Hindlimb muscle (tissue), 1 donor: ENCODE measurements at places on chromosomes 7 and 10. TPM values are rescaled to one million over a fixed set of nuclear protein-coding genes. Genes with fewer than 3 reads are reported as not detected.

DNA sequence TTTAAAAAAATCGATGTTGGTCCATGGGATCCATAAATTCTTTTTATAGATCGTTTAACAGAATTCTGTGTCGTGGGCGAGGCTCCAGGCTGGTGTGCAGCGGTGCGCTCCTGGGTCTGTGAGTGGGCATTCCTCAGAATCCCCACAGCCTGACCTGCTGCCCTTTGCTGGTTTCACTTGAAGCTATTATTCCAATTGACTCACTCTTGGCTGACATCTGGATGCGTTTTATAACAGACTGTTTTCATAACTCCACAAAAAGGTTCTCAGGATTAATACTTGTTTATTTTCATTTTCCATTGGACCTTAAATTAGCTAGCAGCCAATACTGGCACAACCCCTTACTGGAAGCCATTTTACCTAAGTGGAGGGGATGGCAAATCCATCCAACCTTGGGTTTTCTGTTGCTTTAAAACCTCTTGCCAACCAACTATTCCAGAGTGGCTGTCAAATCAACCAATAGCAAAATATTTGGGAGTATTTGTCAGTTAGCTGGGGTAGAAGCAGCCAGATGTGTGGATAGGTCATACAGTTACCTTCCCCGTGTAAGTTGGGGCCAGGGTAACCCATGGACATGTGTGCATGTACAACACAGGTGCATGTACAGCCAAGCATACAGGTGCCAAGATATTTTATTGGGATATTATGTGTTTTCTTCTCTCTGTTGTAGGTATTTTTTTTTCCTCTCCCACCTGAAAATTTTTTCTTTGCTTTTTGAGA is 160.7 kb upstream of the ZNF32 start:
- no peak for DNase-seq

The TRIM56 gene
- 9.4 TPM for polyA plus RNA-seq

The GPRIN2 gene
- polyA plus RNA-seq = not detected

The CPA2 gene
- polyA plus RNA-seq = 0.28 TPM

DNA sequence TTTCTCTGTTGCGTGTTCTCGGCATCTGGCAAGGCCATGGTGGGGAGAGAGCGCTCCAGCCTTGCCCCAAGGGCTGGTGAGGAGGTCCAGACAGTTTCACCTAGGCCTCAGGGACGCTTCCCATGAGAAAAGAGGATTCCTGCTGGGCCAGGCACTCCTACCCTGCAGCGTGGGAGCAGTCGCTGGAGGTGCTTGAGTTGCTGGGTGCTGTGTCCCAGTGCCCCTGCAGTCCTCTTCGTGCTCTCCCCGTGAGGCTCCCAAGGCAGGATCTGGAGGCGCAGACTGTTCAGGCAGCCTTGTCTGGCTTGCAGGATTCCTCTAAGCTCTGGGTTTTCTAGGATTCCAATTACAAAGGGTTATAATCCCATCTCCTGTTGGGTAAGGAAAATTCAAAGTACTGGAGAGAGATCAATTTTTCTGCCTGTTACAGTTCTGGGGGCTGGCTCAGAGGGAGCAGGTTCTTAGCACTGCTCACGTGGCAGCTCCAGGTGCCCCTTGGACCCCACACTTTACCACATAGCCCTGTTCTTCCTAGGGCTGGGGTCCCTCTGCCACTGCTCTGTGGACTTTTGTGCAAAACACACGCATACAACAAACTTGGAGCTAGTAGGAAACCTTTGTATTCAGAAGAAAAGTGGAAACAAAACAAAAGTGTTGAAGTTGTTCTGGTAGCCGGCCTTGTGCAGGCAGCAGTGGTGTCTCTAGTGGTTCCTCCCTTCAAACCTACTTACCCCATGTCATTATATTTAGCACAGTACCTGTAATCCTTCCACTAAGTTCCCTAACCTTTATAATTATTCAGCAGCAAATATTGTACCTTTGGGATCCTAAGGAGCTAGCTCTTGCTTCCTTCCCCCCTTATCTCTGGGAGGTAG is 60.5 kb downstream of the CCNY start:
- DNase-seq = no peak

- peak; percentile 42 for DNase-seq
These were observed 119.4 kb downstream of the ST7 start for GRCh38 chr7:117072620-117073118.

The ASAH2 gene
- 0.23 TPM for polyA plus RNA-seq

- DNase-seq = no peak
These were observed 5.8 kb downstream of the MLXIPL start for GRCh38 chr7:73618538-73618937.

DNA sequence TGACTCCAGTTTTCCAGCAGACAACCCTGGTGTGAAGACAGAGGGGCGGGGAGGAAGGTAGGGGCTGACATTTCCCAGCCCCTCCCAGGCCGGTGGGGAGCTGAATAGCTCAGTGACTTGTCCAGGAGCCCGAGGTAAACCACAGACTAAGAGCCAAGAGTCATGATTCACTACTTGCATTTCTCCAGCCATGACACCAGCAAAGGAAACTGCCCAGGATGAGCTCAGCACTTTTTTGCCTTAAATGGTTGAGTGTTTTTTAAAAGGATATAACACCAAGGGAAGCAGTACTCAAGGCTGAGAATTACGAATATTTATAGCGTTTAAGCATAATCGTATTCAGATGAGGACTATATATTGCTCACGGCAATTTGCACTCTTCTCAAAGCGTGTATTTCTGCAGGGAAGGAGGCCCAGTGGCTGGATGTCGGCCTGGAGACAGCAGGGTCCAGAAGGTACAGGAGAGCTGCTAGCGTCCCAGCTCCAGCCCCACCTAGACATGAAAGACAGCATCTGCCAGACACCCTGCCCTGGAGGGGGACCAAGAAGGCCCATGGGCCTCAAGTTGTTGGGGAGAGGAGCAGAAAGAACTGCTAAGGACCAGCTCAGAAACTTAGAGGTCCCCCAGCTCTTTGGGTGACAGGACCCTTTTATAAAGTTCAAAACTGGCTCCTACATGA is 141.4 kb downstream of the GRID1 start:
- DNase-seq = peak; percentile 23

DNA sequence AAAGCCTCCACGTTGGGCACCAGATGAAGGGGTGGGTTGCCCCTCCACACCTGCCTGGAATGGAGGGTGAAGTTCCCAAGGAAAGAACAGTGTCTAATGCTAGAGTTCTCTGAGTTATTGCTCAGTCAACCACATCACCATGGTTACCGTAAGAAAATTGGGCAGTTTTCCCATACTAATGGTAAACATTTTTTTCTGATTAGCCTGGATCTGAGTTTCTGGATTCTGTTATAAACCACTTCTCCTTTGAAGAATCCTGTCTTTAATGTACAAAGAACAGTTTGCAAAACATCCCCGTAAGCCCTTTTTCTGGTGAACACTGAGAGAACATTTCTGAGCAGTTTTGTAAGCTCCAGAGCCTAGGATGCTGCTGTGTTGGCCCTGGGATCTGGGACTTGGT is 45.5 kb downstream of the ABCC2 start:
- DNase-seq = no peak

- no peak for DNase-seq
These were observed 92.4 kb downstream of the LRRN3 start for GRCh38 chr7:111183321-111183720.

GRCh38 chr10:62224606-62225005 is 44.0 kb downstream of the RTKN2 start:
- no peak for DNase-seq

- peak; percentile 6 for DNase-seq
These were observed 456.2 kb downstream of the REEP3 start for GRCh38 chr10:63977329-63977923.

DNA sequence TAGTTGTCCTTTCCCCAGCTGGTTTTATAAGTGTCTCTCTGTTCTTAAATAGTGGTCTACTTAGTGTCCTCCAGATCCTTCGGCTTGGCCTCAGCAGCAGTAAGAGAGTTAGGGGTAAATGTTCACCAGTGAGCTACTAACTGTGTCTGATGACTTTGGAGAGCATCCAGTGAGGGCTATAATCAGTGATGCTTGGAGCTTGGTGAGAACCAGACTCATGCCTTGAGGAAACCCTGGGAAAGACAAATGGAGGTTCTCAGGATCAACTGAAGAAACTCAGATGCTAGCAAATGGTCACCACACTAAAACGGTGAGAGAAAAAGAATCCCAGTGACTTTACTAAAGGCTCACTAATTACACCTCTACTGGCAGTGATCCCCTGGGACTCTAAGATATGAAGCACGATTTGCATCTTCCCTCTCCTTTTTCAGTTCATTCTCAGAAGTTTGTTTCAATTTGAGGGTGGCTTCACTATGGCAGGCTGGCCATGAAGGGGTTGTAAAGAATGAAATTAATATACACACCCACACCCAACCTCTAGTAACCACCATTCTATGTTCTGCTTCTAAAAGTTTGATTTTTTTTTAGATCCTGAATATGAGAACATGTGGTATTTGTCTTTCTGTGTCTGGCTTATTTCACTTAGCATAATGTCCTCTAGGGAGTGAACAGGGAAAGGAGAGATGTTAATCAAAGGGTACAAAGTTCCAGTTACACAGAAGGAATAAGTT is 177.9 kb downstream of the PDE1C start:
- no peak for DNase-seq

The NUTM2D gene
- polyA plus RNA-seq = 12.8 TPM

GRCh38 chr7:151459726-151460473 is 20.0 kb upstream of the CRYGN start:
- peak; percentile 79 for DNase-seq

DNA sequence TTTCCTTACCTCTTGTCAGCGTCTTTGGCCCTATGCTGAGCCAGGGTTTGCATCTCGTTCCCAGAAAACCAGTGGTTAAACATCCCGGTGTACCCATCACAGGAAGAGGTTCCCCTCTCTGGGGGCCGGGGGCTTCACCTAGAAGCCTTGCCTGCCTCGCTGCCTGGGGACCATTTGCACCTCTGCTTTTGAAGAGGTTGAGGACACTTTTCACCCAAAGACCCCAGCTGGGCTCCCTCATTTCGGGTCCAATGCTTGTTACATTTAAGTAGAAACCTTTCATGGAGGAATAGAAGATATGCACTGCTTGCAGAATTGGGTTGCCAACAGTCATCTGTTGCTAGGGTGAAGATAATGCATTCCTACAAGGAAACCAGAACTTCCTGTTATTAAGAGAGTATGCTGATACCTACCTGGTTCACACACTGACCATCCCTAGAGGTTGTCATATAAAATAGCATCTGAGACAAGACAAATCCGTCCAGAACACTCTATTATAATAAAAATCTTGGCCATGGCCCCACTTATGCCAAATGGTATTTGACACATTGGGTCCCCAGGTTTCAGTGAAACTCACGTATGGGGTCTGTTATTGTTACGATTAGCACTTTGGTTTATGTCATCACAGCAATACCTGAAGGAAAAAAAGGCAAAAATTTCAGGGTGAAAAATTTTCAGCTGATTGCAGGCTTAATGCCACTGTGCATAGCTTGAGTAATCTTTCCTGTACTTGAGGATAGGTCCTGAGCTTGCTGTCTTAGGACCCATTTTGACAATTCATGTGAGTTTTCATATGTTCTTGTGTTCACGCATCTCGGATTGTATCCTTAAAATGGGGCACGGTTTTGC is 917 bp downstream of the ZNF365 start:
- no peak for DNase-seq

DNA sequence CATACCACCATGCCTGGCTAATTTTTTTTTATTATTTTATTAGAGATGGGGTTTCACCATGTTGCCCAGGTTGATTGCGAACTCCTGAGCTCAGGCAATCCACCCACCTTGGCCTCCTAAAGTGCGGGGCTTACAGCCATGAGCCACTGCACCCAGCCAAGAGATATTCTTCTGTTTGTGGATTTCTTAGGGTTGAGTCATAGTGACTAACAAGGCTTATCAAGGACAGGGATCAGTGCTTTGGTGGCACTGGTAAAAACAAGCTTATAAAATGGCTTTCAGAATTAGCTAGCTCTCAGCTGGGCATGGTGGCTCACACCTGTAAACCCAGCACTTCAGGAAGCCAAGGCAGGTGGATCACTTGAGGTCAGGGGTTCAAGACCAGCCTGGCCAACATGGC is 122.4 kb downstream of the ZNF248 start:
- no peak for DNase-seq

DNA sequence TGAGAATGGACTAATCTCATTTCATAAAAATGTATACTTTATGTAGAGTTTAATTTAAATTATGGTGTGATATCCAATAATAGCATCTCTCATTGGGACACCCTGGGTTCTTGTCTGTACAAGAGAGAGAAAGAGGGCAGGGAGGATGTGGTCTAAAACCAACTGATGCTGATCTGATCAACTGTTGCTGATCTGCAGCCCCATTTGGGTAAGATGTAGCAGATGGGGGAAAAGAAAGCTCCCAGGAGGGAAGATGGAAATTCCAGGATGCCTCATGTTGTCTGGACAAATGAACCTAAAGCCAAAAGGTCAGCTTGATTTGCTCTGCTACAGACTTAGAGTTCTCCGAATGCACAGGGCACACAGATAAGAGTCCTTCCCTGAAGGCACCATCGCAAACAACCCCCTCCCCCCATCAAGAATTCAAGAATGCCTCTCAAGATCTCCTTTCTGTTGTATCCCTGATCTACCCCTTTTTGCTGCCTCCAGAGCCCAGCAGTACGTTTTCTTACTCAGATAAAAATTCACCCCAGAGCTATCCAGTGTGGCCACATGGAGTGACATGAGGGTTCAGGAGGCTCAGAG is 171.4 kb upstream of the INHBA start:
- no peak for DNase-seq

DNA sequence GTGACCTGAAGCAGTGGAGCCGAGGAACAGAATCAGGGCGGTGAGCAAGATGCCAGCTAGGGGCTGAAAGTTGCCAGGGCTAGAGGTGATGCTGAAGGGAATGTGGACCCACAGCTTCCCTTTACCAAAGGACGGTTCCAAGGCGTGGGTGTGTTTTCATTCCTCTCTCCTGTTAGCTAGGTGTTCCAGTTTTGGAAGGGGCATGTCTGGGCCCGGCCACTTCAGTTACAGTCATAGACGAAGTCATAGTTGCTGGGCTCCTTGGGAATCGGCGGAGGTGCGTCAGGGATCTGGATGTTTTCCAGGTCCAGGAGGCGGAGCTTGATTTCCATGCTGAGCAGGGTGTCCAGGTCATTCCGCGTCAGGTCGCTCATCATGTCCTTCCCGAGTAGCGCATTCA is 131.0 kb upstream of the AOAH start:
- no peak for DNase-seq

GRCh38 chr10:62626079-62626478 is 178.4 kb upstream of the ADO start:
- DNase-seq = no peak

The VAX1 gene
- not detected for polyA plus RNA-seq

The THSD7A gene
- polyA plus RNA-seq = 3.8 TPM

The POU6F2 gene
- polyA plus RNA-seq = 0.18 TPM
